HEK293T (cell line): ENCODE measurements at places on chromosomes 2 and 18.

GRCh38 chr2:241897231-241897916 lies 27.8 kb downstream of the RTP5 start:
- no peak for DNase-seq

- no peak for DNase-seq
Observed at GRCh38 chr18:49584394-49584793, 22.5 kb downstream of the LIPG start.

DNA sequence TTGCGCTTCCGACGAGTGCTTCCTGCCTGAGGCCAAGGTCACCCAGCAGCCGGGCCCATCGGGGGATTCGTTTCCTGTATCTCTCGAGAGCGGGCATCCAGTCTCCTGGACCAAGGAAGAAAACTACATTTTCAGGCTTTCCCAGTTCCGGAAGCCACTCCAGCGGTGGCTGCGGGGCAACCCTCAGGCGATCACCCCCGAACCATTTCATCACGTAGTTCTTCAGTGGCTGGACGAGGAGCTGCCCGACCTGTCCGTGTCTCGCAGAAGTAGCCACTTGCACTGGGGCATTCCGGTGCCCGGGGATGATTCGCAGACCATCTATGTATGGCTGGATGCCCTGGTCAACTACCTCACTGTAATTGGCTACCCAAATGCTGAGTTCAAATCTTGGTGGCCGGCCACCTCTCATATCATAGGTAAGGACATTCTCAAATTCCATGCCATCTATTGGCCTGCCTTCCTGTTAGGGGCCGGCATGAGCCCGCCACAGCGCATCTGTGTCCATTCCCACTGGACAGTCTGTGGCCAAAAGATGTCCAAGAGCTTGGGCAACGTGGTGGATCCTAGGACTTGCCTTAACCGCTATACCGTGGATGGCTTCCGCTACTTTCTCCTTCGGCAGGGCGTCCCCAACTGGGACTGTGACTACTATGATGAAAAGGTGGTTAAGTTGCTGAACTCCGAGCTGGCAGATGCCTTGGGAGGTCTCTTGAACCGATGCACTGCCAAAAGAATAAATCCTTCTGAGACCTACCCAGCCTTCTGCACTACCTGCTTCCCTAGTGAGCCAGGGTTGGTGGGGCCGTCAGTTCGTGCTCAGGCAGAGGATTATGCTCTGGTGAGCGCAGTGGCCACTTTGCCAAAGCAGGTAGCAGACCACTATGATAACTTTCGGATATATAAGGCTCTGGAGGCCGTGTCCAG lies 1.0 kb downstream of the MARS2 start:
- DNase-seq = no peak

GRCh38 chr2:148642891-148643416 lies 1.6 kb upstream of the EPC2 start:
- no peak for DNase-seq
